C1 segment of cervical spinal cord (tissue), 14 donors: ENCODE measurements at places on chromosomes 1 and 21.

DNA sequence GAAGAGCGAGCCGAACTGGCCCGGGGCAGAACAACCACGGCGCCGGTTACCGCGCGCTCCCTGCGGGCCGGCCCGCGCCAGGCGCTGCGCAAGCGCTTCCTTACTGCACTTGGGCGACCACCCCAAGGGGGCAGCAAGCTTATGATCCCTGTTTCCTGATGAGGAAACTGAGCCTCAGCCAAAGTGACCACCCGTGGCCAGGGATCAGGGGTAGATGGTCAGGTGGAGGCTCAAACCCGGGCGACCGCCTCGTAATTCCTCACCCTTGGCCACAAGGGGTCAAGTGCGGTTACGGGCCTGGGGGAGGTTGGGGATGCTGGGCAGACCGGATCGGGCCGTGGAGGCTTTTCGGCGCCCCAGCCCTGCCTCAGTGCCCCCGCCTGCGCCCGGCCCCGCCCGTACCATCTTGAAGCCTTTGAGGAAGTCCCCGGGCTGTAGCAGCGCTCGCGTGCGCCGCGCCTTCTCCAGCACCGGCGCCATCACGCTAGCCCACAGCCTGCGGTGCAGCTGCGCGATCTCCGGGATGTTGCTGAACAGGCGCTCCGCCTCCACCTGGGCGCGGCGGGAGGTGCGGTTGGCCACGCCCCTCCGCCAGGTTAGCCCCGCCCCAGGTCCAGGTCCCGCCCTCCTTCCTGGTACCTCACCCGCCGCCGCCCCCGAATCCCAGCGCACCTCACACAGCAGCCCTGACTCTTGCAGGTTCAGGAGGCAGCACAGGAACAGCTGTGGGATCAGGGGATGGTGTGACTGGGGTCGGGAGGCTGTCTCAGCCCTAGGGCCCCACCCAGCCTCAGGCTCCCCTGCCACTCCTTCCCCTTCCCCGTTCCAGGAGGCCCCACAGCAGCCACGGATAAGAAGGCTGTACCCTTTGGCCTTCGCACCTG, 5.4 kb upstream of the TNFRSF25 start:
- DNase-seq = no peak

GRCh38 chr1:161171191-161171590, 5.0 kb downstream of the PPOX start:
- no peak for DNase-seq

DNA sequence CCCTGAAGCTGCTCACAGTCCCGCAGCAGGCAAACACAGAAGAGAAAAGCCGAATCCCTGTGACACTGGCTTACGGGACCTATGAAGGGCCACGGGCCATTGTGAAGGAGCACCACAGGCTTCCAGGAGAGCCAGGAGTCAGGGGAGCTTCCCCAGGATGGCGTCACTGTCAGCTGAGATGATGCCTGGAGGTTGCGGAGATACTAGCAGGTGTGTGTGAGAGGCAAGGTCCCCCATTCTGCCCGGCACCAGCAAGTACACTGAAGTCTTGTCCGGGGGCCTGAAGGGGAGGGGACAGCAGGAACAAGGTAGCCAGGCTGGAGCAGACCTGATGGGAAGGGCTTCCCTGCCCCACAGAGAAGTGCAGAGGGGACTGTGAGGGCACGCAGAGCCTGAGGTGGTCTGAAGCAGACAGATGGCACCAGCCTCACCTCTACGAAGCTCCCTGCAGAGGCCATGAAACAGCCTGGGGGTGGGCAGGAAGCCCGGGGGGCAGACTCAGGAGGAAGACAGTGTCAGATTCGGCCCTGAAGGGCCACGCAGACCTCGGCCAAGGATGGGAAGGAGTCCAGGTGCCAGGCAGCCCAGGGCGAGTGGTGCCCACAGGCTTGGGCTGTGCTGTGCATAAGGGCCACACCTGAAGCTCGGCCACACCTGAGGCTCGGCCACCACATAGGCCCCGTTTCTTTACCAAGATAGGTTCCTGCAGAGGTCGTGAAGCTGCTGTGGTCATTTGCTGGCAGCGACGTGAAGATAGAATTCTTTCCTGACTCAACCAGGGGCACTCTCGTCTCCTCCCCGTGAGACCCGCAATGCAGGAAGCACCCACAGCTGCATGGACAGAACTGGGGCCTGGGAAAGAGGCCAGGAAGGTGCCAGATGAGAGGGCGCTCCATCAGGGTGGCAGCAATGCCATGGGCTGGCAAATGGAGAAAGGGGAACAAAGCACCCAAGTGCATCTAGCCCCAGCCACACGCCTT, 10.1 kb downstream of the TCP10L start:
- DNase-seq = no peak

DNA sequence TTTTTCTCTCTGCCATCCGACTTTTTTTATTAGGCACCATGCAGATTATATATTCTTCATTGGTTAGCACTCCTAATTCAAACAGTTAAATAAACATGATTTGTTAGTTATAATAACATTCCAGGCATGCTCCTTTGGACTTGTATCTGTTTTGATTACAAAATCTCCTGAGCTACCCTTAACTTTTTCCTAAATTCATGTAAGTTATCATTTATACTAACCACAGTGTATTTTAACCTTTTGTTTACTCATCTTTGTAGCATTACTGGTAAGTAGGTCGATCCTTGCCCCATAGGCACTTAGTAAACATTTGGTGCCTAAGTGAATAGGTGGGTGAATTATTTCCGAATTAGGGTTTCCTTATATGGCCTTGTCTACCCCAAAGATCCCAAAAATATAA, 43.8 kb downstream of the MIER1 start:
- no peak for DNase-seq

DNA sequence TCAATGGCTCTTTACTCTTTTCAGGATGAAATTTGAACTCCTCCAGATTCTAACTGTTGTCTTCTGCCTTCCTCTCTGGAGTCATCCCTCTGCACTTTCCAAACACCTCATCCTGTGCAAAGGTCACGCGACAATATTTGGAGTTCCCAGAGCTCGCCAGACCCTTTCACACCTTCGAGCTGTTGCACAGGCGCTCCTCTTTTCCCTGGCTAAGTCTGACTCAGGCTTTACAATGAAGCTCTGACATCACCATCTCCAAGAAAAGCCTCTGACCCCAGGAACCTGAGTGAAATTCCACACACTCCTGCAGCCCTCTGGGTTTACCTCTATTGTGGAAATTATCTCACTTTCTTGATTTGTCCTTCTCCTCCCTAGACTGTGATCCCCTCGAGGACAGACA, 270.3 kb downstream of the RGS7 start:
- no peak for DNase-seq

- DNase-seq = no peak
Observed at GRCh38 chr1:41525891-41526587, 41.6 kb upstream of the EDN2 start.

GRCh38 chr1:184426278-184426674, 39.4 kb downstream of the C1orf21 start:
- DNase-seq = no peak

GRCh38 chr1:247561711-247562110, 12.8 kb downstream of the GCSAML start:
- DNase-seq = no peak

GRCh38 chr1:206713070-206713469, 28.4 kb downstream of the MAPKAPK2 start:
- DNase-seq = no peak

- DNase-seq = no peak
Observed at GRCh38 chr1:13697738-13698137, 2.2 kb upstream of the PRDM2 start.

DNA sequence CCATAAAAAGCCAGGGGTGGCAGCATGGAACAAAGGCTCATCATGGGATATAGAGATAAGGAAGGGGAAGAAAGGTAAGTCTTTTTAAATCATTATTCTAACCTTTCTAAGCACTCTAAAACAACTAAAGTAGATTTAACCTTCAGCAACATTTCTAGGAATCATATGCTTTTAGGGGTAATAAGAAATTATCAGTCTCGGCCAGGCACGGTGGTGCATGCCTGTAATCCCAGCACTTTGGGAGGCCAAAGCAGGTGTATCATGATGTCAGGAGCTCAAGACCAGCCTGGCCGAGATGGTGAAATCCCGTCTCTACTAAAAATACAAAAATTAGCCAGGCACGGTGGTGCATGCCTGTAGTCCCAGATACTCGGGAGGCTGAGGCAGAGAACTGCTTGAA, 20.3 kb upstream of the PHTF1 start:
- no peak for DNase-seq

DNA sequence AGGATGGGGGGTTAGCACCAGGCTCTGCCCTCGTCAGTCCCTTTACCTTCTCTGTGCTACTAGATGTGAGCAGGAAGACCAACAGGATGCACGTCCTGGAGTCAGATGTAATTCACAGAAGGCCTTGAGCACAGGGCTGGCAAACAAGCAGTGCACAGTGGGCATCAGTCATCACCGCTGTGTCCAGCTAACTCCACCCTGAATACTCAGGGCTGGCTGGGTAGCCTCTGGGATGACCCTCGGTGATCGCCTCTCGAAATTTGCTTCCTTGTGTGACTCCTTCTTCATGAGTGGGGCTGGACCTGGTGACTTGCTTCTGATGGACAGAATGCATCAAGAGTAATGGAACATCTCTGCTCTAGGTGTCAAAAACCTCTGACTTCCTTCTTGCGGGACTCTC, 92.2 kb upstream of the TMPRSS2 start:
- no peak for DNase-seq

GRCh38 chr1:173148971-173149370, 58.2 kb downstream of the TNFSF4 start:
- DNase-seq = no peak

- DNase-seq = no peak
Observed at GRCh38 chr1:117654493-117655219, 48.8 kb downstream of the TENT5C start.

DNA sequence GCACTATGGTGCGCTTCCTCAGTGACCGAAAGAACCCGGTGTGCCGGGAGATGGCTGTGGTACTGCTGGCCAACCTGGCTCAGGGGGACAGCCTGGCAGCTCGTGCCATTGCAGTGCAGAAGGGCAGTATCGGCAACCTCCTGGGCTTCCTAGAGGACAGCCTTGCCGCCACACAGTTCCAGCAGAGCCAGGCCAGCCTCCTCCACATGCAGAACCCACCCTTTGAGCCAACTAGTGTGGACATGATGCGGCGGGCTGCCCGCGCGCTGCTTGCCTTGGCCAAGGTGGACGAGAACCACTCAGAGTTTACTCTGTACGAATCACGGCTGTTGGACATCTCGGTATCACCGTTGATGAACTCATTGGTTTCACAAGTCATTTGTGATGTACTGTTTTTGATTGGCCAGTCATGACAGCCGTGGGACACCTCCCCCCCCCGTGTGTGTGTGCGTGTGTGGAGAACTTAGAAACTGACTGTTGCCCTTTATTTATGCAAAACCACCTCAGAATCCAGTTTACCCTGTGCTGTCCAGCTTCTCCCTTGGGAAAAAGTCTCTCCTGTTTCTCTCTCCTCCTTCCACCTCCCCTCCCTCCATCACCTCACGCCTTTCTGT, 7.3 kb upstream of the PIGV start:
- no peak for DNase-seq

GRCh38 chr1:93779540-93780165, 98.0 kb upstream of the BCAR3 start:
- no peak for DNase-seq

GRCh38 chr21:29316029-29316742, 17.5 kb downstream of the BACH1 start:
- DNase-seq = no peak

GRCh38 chr1:45545553-45546310, 4.9 kb upstream of the AKR1A1 start:
- no peak for DNase-seq

DNA sequence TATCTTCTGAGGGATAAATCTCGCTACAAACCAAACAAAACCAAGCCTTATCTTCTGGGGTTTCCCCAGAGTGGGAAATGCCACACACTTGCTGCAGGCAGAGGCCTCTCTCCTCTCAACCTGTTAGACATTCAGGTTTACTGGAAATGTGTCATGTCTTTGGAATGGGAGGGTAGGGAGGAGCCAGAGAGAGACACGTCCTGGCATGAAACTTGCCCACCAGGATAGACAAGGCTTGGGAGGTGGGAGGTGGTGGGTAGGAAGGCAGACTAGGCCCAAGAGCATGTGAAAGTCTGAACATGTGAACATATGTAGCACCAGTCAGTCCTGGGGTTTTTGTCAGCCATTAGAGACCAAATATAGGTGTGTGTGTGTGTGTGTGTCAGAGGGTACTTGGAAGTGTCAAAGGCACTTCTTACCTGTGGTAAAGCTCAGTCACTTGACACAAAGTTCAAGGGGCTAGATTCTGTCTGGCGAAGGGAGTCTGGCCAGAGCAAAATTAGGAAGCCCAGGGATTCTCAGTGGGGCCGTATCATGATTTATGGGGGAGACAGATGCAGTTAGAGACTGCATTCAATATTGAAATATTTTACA, 32.4 kb upstream of the PIGC start:
- no peak for DNase-seq

DNA sequence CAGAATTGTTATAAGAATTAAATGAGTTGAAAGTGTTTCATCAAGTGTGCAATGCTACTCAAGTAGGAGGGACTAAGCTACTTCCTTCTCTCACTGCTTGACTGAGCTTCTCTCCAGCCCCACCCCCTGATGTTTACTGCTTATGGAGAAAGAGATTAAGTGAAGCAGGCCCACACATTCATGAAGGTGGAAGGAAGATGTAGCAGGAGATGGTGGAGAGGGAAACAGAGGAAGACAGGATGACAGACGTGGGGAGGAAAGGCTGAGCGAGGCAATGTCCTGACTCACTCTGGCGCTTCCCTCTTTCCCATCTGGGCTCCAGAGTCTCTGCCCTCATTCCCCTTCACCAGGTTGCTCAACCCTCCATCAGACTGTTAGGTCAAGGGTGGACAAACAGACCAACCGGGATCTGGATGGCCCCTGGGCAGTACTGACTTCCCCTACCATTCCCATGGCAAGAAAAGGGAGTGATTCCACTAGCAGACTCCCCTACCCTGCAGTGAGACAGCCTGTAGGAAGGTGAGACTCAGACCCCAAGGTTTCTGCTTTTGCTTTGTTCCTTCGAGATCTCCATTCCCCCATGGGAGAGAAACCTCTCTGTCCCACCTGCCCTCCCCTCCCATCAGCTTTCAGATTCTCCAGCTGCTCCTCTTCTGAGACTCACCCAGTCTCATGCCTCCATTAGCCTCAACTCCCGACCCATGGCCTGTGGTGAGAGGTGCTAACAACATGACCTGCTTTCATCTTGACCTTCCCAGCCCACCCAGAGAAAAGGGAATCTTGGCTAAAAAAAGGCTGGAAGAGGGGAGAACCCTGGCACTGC, 3.1 kb upstream of the ARHGEF2 start:
- no peak for DNase-seq

DNA sequence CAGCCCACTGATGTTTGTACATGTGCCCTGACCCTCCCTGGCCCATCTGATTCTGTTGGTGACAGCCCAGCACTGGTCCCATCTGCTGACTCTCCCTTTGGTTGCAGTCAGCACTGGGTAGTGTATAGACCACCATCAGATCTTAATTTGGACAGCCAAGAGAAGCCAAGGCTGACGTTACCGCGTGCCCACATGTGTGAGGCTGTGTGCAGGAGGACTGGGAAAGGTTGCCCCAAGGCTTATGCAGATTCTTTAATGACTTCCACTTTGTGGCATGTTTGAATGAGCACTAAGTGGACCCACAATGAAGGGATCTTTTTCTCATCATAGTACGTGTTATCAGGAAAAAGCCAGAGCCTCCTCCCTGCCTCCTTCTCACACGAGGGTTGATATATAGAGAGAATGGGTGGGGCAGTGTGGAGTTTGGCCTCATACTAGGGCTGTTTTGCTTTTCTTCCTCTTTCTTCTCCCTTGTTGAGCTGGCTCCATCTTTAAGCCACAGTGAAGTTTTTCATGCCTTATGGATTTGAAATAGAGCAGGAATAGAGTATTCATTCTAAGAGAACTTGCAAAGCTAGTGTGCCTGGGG, 93.5 kb downstream of the NAV1 start:
- no peak for DNase-seq

- DNase-seq = no peak
Observed at GRCh38 chr1:58649555-58649954, 50.3 kb downstream of the MYSM1 start.

GRCh38 chr21:44492567-44493385, 37.5 kb downstream of the LRRC3 start:
- DNase-seq = no peak
